IMR-90 (cell line): ENCODE measurements at places on chromosomes 2 and 18.

- DNase-seq = no peak
These were observed 255.9 kb downstream of the TXNL1 start for GRCh38 chr18:56382541-56382940.

DNA sequence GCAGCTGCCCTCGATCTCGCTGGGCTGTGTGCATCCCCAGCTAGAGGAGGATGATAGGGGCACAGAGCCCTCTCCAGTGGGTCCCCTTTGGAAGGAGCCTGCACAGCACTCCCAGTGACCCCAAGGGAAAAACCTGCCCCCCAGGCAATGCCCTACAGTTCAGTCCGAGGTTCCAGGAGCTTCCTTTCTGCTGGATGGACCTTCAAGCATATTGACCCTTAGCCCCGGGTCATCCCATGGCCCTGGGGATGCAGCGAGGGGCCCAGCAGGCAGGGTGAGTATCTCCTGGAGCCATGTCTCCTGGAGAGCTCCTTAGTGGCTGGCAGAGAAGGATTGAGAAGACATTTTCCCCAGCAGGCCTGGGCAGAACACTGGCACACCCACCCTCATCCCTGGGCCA lies 45.4 kb upstream of the CTDP1 start:
- no peak for DNase-seq

DNA sequence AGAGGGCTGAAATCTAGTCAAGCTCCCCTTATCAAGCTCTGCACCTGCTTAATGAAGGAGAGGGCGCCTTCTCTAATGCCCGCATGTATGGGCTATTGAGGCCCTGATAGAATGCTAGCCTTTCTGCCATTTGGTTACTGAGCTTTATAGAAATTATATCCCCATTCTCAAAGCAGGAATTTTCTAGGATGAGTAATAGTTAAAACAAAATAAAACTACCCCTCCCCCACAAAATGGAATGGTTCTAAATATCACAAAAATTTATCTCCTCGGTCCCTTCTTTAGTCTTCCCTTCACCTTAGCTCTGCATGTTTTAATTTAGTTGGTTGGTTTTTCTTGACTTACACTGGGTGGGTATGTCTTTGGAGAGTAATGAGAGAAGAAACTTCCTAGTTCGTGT lies 37.7 kb downstream of the CD28 start:
- DNase-seq = no peak

- DNase-seq = peak; percentile 35
These were observed 57.1 kb downstream of the ADCYAP1 start for GRCh38 chr18:961644-962355.

DNA sequence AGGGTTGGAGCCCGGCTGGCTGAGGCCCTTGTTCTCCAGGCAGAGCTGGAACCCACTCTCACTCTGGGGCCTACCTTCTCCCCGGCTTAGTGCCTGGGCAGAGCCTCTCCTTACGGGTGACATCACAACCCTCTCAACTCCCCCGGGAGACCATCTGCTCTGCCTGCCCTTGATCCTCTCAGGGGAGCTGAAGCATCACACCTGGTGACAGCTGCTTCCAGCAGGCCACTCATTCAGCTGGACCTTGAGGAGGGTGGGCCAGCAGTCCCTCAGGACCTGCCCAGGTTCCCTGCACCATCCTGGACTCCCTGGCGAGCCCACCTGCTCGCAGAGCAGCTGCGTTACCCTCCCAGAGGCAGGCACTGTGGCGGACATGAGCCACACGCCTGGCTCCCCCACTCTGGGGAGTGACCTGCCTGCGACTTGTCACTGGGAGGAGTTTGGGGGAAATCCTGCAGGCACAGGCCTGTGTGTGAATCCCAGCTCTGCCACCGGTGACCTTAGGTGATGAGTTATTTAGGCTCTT lies 13.1 kb downstream of the HS6ST1 start:
- DNase-seq = peak; percentile 75

DNA sequence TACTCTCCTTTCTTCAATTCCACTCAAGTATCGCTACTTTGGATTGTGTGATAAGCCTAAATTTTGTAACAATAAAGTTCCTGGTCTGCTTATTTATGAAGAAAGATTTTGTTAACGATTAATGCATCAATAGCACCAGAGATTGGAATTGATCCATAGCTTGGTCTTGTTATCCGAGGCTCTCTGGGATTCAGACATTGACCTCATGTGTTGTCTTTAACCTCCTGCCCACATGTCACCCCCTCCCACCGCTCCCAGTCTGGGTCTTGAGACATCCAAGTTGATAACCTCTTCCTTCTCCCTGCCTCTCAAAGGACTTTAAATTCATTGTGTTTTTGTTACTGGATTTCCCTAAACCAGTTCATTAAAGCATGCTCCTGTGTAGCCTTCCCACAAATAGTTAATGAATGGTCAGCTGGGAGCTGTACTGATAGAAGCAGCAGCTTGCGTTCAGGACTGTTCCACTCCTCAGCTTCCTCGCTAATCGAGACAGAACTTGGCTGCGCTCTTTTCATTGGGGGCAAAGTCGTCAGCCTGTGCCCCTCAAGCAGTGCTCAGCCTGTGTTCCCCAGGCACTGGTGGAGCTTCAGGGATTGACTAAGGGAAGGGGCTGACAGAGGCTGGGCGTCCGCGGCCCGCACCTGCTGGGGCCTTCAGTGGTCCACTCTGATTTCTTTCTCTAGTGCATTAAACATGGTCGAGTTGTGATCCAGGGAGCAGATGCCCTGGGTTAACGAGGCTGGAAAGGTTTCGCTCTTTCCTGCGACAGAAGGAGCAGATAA lies 18.9 kb downstream of the ASB1 start:
- DNase-seq = no peak

GRCh38 chr18:78984941-78985784 lies 5.5 kb downstream of the SALL3 start:
- DNase-seq = no peak

DNA sequence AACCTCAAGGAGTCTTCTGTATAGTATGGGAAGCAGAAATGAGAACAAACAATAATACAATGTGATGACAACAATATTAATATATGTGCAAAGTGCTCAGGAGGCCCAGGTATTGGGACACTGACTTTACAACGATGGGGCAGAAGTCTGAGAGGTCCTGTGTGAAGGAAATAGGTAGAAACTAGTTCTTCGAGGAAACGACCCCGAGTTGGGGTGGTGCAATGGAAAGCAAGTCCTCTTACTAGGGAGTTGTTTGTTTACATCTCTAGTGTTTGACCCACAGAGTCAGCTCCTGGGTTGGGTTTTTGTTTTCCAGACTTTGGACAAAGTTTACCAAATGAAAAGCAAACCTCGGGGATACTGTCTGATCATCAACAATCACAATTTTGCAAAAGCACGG lies 16.2 kb downstream of the CASP8 start:
- DNase-seq = no peak

DNA sequence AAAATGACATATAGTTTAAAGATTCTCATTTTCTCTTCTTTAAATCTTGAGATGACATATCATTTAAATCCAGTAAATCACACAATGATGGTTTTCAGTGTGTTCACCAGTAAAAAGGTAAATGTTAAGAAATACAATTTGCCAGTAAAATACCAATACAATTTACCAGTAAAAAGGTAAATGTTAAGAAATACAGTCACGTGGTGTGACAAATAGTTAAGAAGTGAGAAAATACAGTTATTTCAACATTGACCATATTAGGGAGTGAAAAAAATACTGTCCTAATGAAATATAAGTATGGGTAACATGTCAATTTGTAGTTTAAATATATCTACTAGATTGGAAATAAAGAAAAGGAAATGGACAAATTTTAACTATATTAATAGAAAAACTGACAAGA lies 80.5 kb downstream of the DLGAP1 start:
- DNase-seq = no peak

GRCh38 chr2:39246382-39246980 lies 2.7 kb upstream of the CDKL4 start:
- no peak for DNase-seq

DNA sequence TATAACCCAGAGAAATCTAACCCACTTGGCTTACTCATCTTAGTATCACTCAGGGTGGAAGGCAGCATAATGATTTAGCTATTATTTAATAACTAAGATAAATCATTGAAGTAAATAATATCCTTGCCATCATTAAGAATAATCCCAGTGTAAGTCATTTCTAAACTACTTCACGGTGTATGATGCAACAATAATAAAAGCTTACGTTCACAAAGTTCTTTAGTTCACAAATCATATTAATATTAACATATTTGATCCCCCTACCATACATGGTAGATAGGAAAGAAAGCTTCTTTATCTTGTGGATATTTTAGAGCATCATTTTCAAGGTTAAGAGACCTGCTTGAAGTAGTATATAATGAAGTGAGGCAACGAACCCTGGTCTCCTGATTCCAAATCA lies 401.0 kb downstream of the NCKAP5 start:
- DNase-seq = no peak

DNA sequence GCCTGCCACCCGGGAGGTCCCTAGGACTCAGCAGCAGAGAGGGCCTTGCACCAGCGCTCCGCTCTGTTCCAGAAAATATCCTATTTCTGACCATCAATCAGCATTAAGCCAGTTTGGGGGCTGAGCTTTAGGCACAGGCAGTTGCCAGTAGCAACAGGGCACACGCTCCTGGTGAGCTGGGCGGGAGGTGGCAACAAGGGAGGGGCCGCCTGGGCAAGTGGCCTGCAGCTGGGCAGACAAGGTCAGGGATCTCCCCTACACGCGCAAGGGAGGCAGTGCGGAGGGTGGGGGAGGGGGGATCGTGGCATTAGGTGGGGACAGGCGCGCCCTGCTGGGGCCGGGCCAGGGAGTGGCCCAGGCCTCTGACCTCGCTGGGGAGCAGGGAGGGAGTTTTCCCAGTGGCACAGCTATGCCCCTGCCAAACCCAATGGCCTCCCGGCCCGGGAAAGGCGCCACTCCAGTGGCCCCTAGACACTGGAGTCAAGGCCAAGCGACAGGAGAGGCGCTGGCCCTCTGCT lies 302.8 kb downstream of the NCKAP5 start:
- no peak for DNase-seq

DNA sequence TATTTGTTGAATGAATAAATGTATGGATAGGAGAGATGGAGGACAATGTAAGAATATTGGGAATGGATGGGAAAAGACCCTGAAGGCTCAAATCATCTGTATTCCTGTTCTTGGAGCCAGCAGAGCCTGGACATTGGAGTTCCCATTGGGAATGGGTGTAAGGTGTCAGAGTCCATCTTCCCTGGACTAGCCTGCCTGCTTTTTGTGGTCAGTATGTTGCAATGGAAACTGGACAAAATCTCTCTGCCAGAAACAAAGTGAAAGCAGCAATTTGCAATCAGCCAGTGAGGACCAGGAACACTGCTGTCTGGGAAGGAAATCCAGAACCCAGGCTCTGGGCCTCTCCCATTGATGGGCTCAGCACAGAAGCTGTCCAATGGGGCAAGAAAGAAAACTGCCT lies 83.5 kb upstream of the SKOR2 start:
- no peak for DNase-seq

DNA sequence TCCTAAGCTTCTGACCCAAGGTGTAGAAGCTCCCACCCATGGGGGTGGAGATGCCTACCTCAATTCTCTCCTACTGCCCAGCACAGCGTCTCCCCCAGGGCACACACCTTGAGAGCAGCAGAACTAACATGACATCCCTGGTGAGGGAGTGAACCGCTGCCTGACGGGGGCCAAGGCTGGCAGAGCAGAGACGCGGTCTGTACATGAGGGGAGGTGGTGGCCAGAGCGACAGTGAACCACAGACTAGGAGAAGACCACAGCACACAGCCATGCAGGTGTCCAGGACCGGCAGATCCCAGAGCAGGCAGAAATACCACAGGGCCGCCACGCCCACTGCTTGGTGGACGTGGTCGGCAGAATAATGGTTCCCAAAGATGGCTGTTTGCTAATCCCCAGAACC lies 40.4 kb downstream of the TFCP2L1 start:
- DNase-seq = no peak

DNA sequence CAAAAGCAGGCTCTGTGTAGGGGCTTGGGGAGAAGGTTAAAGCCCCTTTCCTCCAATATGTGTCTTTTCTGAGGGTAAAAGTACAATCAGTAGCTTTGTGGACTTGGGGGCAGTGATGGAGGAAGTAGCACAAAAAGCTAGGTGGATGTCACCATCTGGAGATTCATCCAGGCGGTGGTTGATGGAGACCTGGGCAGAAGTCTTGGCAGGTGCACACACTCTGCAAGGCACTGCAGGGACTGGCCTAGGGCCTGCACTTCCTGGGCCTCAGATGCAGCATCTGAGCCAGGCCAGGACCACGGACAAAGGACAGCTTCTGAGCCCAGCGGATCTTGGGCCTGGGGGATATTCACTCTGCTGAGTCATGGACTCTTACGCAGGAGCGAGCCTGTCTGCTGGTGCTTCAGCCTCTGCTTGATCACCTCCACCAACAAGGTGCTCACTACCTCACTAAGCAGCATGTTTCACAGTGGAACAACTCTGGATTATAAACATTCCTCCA lies 391.1 kb downstream of the TNS1 start:
- peak; percentile 5 for DNase-seq

- no peak for DNase-seq
These were observed 101.9 kb downstream of the MREG start for GRCh38 chr2:215911301-215912085.

GRCh38 chr2:85393836-85394235 lies 16.3 kb downstream of the CAPG start:
- DNase-seq = peak; percentile 36

DNA sequence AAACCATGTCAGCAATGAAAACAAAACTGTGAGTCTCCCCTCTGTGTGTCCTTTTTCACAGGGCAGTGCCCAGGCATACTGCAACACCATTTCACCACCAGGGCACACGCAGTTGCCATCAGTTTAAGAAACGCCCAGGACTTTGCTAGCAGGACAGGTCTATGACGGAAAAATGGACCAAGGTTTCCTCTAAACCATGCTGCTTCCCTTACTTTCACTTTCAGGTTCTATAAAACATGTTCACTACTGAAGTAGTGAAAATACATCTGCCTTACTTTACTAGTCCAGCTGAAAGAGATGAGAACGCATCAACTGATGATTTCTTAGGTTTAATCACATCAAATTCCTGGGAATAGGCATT lies 110.5 kb downstream of the TCF4 start:
- peak; percentile 52 for DNase-seq

- DNase-seq = peak; percentile 90
These were observed 125.5 kb upstream of the SERTAD2 start for GRCh38 chr2:64779117-64779690.

- DNase-seq = no peak
These were observed 117.6 kb downstream of the CAPN13 start for GRCh38 chr2:30689496-30690125.

DNA sequence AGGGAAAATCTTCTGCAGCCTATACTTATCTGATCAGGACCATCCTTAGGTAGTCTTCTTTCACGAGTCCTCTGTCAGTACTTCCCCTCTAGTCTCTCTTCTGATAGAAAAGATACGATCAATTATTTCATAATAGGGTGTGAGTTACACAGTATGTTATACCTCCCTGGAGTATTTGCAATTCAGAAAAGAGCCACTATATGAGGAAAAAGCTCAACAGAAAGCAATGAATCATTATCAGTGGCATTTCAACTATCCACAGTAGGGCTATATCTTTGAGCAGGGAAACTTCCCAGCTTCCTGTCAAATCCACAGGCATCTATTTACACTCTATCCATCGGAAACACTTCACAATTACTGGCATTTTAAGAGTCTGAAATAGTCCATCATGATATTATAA lies 105.3 kb upstream of the ACVR2A start:
- DNase-seq = no peak

GRCh38 chr2:70930371-70931329 lies 5.0 kb upstream of the ATP6V1B1 start:
- no peak for DNase-seq
